Cerebellar nuclear complex (tissue), 1 donor: ENCODE measurements at places on chromosomes 2 and 18.

GRCh38 chr2:37642907-37643729, 28.3 kb downstream of the CDC42EP3 start:
- no peak for DNase-seq

DNA sequence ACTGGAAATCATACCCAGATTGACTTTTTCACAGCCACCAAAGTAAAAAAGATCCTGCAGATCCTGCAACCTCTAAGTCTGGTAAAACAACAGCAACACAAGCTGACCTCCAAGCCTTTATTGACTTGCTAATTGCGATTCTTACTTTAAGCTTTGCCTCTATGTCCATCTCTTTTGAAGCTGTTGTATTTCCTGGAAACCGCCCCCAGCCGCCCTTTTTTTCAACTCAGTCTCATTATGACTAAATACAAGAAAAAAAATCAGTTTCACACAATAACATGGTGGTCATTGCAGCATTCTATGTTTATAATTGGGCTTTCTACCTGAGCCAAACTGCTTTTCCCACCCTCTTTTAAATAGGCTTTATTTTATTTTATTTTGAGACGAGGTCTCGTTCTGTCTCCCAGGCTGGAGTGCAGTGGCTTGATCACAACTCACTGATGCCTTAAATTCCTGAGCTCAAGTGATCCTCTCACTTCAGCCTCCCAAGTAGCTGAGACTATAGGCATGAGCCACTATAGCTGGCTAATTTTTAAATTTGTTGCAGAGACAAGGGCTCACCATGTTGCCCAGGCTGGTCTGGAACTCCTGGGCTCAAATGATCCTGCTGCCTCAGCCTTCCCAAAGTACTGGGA, 76.2 kb downstream of the MOGAT1 start:
- DNase-seq = no peak

GRCh38 chr2:157587576-157587975, 41.1 kb downstream of the ACVR1C start:
- no peak for DNase-seq

DNA sequence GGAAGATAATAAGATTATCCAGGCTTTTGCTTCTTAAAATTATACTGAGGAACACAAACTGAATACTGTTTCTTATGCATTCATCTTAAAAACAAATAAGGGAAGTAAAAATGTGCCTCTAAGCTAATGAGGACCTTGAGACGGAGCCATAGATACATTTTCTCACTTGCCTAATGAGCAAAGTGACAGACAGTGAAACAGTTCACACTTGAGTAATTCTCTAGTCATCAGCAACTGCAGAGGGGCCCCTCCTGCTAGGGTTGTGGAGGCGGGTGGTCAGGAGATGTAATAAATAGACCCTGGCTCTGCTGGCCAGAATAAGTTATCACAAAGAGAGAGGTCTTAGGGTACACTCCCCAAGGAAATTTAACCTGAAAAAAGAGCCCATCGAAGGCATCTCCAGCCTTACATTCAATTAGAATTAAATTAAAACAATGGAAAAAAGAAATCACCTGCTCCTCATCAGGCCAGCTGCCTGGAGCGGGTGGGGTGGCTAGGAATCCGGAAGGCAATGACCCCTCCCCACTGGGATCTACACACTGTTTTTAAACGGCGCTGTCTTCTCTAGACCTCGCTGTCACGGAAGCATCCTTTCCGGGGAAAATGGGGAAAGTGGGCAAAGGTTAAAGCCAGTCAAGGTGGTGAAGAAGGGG, 32.6 kb upstream of the INSIG2 start:
- DNase-seq = no peak

DNA sequence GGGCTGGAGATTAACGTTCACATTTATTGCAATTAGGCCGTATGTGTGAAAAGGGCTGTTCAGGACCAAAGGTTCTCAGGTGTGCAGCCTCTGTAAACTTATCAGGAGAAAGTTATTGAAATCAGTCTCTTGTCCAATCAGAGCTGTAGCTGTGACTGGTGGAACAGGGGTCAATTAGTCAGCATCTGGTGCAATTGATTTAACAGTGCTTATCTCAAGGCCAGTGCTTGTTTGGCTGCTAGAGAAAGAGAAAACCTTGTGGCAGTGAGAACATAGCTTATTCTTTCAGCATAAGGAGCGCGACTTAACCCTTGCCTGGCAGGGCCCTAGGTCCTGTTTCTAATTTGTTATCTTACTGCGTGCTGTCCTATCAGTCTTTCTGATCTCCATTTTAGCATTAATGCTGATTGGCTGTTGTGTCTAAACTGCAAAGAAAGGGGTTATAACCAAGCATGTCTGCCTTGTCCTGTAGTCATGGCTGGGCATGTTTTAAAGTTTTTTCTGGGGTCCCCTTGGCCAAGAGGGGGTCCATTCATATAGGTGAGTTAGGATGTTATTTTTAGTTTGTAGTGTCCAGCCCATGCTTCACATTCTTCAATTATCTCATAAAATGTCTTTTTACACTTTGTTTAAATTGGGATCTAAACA, 66.4 kb downstream of the CYB5A start:
- no peak for DNase-seq

GRCh38 chr2:113091231-113091896, 23.6 kb downstream of the IL1F10 start:
- DNase-seq = no peak

DNA sequence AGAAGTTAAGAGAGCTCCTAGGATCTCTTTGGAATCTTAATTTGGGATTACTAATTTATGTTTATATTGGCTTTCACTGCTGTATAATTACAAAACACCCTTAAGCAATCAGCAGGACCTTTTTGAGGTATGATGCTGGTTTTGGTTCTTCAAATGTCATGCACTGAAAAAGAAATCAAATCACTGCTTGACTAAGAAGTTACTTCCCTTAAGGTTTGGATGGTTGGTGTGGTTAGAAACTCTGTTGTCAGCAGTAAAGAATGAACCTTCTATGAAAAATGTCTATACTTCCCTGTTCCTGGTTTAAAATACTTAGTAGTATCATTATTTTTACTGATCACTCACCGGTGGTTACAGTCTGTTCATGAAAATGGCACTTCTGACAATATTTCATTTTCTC, 5.5 kb downstream of the COLEC12 start:
- DNase-seq = no peak

DNA sequence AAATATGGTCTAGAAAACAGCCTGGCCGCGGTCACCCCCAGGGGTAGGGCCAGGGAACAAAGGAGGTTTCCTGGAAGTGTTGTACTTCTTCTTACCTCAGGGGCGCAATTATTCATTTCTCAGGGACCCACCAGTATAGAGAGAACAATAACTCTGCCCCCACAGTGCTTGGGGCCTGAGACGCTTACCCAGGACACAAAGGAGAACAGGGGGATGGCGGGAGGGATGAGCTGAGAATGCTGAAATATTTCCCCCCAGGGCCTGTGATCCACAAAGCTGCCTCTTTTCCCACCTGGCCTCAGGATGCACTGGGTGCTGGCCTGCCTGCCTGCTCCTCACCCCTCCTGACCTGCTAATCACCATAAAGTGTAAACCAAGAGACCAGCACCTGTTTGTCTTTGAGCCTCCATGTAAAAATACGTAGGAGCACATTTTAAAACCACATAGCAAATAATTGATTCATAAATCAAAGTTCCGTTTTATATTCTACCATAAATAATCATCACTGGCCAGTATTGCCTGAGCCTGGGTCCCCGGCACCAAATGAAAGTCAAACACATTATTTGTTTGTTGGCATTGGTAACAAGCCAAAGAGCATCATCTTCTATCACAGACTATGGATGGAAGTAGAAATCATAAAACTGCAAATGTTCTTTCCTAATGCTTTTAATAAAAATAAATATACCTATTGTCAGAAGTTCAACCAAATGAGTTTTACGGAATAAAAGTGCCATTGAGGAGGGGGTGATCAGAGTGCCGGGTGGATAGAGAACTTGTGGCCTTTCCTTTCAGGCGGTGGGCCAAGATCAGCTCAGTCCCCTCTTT, 67.3 kb upstream of the RMDN2 start:
- no peak for DNase-seq

DNA sequence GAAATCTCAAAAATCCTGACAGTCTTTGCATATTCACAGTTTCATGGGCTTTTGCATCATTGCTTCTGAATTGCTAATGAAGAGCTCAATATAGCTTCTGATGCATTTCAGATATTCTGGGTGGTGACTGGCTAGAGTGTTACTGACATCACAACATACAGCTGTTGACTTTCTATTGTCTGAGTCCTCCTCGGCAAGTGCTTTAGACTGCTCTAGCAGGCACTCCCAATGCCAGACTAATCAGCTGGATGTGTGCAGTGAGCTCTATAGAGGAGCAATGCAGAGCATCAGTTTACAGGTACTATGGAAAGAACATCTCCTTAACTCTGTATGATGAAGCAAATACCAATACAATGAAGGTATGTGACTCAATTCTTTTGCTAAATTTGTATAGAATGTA, 54.9 kb downstream of the R3HDM1 start:
- DNase-seq = no peak

DNA sequence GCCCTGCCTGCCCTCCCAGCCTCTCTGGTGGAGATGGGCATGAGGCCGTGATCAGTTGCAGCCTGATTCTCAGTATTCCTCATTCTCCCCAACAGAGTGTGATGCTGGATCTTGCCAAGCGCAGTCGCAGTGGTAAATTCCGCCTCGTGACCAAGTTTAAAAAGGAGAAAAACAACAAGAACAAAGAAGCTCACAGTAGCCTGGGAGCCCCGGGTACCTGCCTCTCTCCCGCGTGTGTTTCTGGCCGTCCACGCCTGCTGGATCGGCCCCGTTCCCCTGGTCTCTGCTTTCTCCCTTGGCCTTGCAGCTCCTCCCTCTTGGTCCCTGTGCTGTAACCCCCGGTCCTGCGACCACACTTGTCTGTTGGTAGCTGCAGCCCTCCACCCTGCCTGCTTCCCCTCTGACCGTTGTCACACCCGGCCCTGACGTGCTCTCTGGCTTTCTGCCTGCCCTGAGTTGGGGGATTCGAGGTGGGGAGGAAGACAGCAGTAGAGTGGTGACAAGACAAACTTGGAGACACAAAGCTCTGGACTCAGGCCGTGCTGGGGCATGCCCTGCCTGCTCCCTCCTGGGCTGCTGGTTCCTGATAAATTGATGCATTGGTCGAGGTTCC, 99.5 kb downstream of the USP40 start:
- DNase-seq = no peak

- no peak for DNase-seq
Measured at GRCh38 chr2:117760916-117761315, 53.6 kb upstream of the DDX18 start.

- DNase-seq = no peak
Measured at GRCh38 chr2:133810559-133810958, 242.3 kb upstream of the NCKAP5 start.

DNA sequence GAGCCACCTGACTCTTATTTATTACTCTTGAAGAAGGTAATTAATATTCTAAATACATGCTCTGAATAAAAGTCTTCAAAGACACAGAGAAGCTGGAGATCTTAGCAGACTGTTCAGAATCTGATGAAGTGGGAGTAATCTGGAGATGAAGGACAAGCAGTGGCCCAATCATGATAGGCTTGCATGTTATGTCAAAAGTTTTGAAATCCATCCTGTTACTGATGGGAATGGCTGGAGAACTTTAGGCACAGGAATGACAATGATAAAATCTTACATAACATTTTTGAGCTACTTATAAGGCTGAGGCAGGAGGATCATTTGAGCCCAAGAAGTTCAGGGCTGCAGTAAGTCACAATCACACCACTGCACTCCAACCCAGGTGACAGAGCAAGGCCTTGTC, 2.4 kb upstream of the RIF1 start:
- DNase-seq = no peak

GRCh38 chr2:30403592-30404312, 43.3 kb upstream of the LCLAT1 start:
- DNase-seq = no peak

- DNase-seq = no peak
Measured at GRCh38 chr2:58376592-58376991, 135.5 kb upstream of the FANCL start.

- DNase-seq = no peak
Measured at GRCh38 chr2:6923319-6923718, 6.1 kb downstream of the RNF144A start.

DNA sequence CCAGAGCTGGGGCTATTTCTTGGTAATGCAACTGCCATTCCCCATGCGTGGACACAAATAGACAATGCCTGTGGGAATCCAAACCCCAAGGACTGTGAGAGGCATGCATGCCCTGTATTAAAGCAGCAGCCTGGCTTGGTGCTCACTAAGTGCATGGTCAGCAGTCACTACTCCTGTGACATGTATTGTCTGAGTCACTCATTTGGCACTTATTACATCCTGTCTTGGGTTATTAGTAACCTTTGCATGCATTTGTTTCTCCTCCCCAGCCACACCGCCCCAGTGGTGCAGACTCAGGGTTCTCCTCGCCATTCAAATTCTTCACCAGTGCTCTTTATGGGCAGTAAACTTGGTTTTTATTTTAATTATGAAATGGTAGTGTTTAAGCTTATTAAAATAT, 30.2 kb downstream of the PRKCE start:
- DNase-seq = no peak

DNA sequence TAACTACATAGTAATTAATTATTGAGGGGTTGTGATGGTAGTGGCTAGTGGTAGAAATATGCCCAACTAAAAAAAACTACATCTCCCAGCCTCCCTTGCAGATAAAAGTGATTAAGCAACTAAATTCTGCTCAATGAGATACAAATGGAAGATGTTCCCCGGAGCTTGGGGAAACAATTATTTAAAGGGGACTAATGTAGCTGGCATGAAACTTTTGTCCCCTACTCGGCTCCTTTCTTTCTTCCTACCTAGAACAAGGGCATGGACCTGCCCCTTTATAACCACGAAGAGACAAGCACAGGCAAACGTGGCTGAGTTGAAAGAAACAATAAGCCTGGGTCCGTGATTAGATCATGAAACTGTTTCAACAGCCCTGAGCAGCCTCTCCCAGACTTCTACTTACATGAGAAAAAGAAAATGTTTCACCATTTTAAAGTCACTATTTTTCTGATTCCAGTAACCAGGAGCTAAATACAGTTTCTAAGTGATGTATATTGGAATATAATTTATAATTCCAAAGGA, 236.9 kb downstream of the SCG2 start:
- no peak for DNase-seq

- no peak for DNase-seq
Measured at GRCh38 chr2:203830304-203831055, 37.1 kb upstream of the CTLA4 start.

- no peak for DNase-seq
Measured at GRCh38 chr2:32591669-32592463, 36.0 kb upstream of the TTC27 start.
